Jurkat, Clone E6-1 (cell line): ENCODE measurements at places on chromosomes 6 and 20.

DNA sequence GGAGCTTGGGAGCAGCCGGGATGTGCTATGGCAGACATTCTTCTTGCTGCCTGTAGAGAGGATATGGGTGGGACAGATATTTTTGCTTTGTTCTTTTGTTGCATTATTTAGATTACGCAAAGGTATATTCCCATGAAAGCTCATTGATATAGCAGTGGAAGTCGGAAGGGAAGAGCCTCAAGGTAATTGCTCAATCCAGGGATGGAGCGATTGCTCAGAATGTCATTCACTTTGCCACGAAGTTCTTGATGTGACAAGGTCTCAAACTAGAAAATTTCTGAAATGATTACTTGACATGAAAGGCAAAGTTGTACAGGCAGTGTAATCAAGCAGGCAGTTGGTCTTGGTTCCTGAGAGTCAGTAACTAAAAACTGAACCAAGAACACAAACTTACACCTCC is 615.6 kb upstream of the CDH4 start:
- no peak for DNase-seq

- no peak for DNase-seq
These were observed 105.7 kb downstream of the PLEKHG1 start for GRCh38 chr6:150705392-150705791.

- DNase-seq = no peak
These were observed 305.2 kb upstream of the CITED2 start for GRCh38 chr6:139679516-139680179.

- no peak for DNase-seq
These were observed 144.5 kb upstream of the FLRT3 start for GRCh38 chr20:14481863-14482262.

GRCh38 chr6:105753620-105754211 is 332.4 kb upstream of the PRDM1 start:
- DNase-seq = no peak

- no peak for DNase-seq
These were observed 32.7 kb downstream of the TOX2 start for GRCh38 chr20:43947316-43947710.
